ENCODE measurements at places on chromosomes 13 and 19.

GRCh38 chr13:63304497-63304896 lies 1888.8 kb upstream of the PCDH20 start:
- DNase-seq = no peak

GRCh38 chr13:111461445-111462149 lies 141.2 kb downstream of the TEX29 start:
- no peak for DNase-seq

GRCh38 chr19:46357846-46358583 lies 11.1 kb downstream of the PPP5C start:
- no peak for DNase-seq

- DNase-seq = no peak
Observed at GRCh38 chr13:53238261-53238660, 209.6 kb downstream of the OLFM4 start.

DNA sequence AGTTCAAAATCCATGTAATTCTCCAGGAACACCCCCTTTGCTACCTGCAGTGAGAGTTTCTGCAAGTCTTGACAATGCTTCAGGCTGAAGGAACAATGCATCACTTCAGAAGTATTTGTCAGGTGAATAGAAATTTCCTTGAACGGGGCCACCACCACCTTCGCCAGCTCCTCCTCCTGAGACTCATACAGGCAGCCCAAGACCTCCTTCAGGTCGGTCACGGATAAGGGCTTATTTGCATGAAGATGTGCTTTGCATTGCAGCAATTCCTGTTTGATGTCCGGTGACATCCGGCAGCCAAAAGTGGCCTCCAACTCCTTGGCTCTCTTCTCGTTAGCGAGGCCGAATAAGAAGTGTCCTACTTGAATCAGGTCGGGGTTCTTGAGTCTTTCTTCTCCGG lies 8.4 kb downstream of the NLRP7 start:
- no peak for DNase-seq

- no peak for DNase-seq
Observed at GRCh38 chr13:91567485-91568207, 169.2 kb downstream of the GPC5 start.

DNA sequence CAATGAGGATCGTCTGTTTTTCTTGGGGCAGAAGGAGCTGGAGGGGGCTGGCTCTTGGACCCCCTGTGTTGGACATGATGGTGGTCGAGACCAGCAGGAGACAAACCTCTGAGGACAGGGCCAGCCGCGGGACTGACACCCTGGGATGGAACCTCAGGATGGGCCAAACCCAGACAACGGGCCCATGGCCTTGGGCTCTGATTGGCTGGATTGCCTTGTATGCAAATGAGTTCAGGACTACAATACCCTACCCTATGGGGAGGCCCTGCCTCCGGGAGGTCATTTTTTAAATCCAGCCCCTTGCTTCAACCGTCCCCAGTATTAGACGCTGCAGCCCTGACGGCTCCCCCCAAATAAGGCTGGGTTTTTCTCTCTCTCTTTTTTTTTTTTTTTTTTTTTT lies 22.0 kb downstream of the SLC5A5 start:
- DNase-seq = no peak

GRCh38 chr19:45050036-45050435 lies 11.2 kb downstream of the CLASRP start:
- no peak for DNase-seq

DNA sequence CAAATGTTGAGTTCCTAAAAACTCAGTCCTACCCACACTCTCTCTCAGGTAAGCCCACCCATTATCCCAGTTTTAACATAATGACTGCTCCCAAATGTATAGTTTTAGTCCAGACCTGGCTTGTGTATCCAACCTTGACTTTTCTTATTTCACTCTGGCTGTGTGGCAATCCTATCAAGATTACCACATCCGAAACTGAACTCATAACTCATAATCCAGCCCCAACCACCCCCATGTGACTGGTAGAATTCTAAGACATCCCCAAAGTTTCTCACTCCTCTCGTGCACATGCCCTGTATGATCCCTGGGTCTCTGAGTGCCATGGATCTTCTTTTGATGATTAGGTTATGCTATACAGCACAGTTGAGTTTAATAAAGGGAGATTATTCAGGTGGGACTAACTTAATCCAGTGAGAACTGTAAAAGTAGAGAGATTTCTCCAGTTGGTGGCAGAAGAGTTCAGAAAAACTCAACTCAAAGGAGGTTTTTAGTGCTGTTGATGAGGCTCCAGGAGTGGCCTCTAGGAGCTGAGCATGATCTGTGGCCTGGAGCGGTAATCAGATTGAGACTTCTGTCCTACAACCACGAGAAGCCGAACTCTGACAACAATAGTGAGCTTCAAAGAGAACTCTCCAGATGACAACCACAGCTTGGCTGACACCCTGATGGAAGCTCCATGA lies 413.4 kb downstream of the ZNF536 start:
- DNase-seq = no peak

GRCh38 chr13:112734696-112735547 lies 45.1 kb downstream of the ATP11A start:
- no peak for DNase-seq

DNA sequence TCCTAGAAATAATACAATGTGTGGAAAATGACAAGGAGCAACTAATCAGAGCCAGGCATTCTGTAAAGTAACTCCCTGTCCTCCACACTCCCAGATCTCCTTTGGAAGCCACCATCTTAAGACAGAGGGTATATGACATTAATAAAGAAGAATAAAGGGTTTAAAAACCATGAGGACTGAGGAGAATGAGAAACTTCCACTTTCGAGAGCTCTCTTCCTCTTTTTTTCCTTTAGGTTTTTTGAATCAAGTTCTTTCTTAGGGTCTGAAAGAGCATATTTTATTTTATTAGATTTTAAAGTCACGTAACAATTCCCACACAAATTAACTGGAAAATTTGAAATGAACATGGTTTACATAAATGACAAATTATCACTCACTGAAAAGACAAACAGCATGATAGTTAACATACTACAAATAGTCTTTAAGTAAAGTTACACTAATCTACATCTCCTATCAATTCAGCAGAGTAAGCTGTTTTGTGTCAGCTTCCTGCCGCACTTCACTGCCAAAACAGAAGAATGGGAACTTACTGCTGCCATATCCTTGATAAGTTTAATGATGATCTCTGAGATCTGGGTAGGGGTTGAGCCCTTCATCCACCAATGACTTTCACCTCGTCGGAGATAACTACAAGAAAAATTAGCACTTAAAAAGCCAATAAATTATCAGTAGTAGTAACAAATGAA lies 38.6 kb upstream of the FBXL3 start:
- DNase-seq = no peak

DNA sequence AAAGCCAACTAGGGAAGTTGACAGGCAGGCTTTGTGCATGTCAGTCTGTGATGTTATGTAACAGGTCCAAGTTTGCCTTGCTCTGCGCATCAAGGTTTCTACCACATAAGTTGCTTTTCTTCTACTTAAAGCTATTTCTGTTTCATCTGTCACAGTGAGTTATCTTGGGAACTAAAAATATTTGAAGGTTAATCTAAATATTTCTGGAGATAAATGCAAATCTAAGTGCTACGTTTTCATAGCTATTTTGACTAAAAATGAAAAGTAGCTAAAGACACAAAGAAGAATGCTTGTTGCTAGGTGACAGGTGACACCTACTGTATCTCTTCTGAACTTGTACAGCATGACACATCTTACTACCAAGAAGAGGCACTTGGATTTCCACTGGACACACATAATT lies 135.6 kb downstream of the KLF12 start:
- DNase-seq = no peak

DNA sequence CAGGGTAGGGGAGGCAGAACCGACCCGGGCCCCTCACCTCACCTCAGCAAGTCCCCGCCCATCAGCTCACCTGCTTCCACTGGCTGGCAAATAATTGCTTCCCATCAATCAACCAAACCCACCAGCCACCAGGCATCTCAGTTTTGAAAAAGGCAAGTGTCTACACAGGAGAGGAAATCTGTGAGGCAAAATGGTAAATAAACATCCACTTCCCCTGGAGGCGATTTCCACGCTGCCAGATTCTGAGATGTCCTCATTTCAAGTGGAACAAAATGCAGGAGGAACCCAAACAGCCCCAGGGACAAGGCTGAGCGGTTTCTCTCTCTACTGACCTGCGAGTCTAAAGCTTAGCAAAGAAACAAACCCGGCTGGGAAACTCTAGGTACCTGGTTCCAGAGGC lies 117.5 kb downstream of the CRYL1 start:
- DNase-seq = no peak

DNA sequence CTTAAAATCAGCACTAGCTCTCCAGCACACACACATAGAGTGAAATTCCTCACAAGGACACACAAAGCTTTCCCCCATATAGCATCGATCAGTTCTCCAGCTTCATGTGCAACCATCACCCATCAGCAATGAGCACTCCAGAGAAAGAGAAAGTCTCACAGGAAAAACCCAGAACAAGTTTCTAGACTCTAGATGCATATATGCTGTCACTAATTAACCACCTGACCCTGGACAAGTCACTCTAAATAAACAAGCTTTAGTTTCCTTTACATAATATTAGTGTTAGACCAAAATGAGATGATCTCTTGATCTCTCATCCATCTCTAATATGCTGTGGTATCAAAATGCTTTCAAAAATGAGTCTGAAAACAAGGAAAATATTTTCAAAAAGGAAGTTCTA lies 81.2 kb downstream of the TBC1D4 start:
- no peak for DNase-seq

- no peak for DNase-seq
Observed at GRCh38 chr13:102682727-102683126, 12.1 kb downstream of the METTL21C start.

DNA sequence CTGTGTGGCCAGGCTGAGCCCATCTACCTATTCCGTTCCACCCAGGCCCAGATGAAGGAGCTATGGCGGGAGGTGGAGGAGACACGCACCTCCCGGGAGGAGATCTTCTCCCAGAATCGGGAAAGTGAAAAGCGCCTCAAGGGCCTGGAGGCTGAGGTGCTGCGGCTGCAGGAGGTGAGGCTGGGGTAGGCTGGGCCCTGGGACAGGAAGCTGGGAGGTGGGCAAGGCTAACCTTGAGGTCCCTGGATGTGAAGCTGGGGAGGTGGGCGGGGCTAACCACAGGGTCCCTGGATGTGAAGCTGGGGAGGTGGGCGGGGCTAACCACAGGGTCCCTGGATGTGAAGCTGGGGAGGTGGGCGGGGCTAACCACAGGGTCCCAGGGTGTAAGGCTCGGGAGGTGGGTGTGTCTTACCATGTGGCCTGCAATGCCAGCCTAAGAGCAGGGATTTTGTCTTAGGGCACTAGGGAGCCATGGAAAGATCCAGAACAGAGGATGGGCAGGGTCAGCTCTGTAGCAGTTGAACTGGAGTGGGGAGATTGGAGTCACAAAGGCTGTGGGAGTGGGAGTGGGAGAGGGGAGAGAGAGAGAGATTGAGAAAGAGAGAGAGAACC lies 36.9 kb downstream of the KCNC3 start:
- DNase-seq = no peak

- DNase-seq = no peak
Observed at GRCh38 chr19:7383284-7383683, 34.5 kb downstream of the ARHGEF18 start.

- DNase-seq = no peak
Observed at GRCh38 chr19:48591021-48591420, 15.5 kb upstream of the SPACA4 start.

GRCh38 chr13:92187378-92187989 lies 789.1 kb downstream of the GPC5 start:
- peak; percentile 50 for DNase-seq

DNA sequence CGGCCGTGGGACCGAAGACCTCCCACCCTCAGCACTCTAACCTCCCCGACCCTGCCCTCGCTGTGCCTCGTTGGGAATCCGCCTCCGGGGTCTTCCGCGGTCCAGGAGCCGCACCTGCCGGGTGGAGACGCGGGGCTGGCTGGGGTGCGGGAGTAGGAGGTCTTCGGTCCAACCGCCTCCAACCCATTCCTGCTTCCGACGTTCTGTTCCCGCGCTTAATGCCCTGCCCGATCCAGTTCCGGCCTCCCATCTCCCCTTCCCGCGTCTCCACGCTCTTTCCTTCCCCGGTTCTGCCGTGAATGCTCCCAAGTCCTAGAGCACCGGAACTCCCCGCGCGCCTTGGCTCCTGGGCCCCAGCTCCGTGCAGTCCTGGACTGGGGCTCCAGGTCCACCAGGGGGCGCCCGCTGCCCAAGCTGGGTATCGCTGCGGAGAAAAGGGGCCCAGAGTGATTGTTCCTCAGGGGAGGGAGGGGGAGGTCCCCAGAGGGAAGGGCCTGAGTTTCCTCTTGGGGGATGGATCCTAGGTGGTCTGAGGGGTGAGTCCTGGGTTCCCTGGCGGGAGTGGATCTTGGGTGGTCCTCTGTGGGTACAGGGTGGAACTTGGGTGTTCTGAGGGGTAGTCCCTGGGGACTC lies 14.1 kb upstream of the TNFSF9 start:
- peak; percentile 87 for DNase-seq

DNA sequence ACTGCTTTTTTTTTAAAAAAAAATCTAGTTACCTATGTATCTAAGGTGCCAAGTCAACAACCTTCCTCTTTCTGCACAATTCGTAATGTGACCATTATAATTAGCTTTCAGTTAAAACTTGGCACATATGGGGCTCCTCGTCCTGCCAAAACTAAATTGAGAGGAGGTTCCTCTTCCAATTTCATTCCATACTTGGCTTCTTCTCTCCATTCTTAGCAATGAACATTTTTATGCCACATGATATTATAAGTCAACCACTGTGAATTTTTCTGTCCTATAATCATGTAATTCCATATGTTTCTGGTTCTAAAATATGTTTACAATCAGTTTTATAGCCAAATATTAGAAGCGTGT lies 177.0 kb downstream of the DCLK1 start:
- no peak for DNase-seq

GRCh38 chr13:114339857-114340534 lies 25.7 kb downstream of the CHAMP1 start:
- no peak for DNase-seq

DNA sequence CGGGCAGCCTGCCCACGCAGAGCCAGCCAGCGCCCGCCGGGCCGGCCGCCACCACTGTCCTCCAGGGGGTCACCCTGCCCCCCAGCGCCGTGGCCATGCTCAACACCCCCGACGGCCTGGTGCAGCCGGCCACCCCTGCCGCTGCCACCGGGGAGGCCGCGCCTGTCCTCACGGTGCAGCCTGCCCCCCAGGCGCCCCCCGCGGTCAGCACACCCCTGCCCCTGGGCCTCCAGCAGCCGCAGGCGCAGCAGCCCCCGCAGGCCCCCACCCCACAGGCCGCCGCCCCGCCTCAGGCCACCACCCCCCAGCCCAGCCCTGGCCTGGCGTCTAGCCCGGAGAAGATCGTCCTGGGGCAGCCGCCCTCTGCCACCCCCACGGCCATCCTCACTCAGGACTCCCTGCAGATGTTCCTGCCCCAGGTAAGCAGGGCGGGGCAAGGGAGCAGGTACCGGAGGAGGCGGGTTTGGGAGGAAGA lies 32.3 kb upstream of the EHD2 start:
- DNase-seq = no peak

DNA sequence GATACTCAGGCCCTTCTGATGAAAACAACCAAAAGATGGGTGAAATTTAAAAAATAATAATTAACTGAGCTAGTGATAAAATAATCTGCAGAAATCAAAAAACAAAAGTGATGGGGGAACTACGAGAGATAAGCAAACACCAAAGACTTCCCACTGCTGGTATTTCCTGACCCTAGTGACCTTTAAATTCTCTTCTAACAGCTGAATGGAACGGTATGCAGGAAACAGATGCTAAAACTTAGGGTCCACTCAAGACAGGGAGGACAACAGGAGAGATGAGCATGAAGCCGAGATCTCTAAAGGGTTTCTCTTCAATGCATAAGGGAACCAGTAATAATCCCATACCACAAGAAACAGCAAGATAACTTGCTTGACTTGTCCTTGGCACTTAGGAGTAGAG lies 50.8 kb downstream of the USP12 start:
- DNase-seq = no peak

- no peak for DNase-seq
Observed at GRCh38 chr19:45056831-45057230, 18.0 kb downstream of the CLASRP start.

GRCh38 chr13:90675129-90675528 lies 672.4 kb upstream of the MIR17HG start:
- DNase-seq = no peak

Measured in neuronal stem cell (in vitro differentiated cells).